ENCODE measurements at places on chromosomes 5 and 9.

GRCh38 chr9:101478444-101478843, 42.9 kb upstream of the ALDOB start:
- no peak for DNase-seq

DNA sequence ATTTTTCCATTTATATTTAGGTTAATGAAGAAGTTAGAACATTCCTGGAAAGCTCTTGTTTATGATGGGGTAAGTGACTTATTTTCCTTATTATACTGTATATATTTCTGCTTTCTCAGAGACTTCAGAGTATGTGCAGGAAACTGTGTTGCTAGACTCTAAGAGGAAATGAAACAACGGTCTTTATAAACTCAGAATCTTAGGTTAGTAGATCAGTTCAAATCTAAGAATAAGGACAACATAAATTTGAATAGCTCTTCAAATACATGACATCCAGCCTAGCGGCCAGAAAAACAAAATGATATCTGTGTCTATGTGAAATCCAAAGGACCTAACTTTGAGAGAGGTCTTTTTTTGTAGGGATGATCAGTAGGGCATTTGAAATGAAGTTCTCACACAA, 94.3 kb downstream of the PRKACG start:
- DNase-seq: no peak

GRCh38 chr9:132546148-132547051, 36.0 kb upstream of the BARHL1 start:
- peak; percentile 96 for DNase-seq

DNA sequence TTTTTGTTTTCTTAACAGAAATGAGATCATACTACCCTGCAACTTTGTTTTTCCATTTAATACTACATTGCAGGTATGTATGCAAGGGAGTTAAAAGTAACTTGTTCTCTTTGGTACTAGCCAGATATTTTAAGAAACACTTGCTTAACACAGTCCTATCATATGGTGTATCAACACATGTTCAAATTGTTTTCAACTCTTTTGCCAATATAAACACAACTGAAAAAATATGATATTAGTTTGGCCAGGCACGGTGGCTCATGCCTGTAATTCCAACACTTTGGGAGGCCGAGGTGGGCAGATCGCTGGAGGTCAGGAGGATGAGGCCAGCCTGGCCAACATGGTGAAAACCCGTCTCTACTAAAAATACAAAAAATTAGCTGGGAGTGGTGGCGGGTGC, 41.6 kb downstream of the RNF38 start:
- DNase-seq: no peak

DNA sequence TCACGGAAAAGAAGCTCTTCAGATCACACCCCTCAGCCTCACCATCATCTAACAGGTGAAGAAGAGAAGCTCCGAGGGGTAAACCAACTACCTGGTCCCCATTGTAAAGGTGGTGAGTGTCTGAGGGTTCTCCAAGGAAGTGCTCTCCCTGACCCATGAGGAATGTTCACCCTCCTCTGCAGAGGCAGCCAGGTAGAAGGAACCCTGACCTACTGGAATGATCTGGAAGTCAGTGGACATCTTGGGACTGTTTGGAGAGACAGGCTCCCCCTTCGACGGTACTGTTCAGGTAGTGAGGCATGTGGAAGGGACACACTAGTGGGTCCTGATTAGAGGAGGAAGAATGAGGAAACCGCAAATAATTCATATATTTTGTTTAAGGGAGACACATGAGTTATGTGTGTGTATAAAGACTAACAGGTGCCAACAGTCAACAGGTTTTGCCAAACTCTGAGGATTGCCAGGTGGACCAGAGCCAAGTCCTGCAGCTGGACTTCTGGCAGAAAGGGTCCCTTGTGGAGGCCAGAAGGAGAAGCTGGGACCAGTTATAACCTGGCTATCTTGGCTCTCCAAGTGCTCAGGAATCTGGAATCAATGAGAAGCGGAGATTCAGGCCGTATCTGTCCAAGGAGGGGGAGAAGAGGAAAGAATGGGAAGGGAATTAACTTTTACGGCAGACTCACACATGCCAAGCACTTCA, 3.0 kb upstream of the ZBTB34 start:
- DNase-seq: no peak
